ENCODE measurements at places on chromosomes 11 and 22. TPM values are rescaled to one million over a fixed set of nuclear protein-coding genes. Genes with fewer than 3 reads are reported as not detected.

Gene TALDO1
- 59.5 TPM for polyA plus RNA-seq

Gene SCGB1A1
- not detected for polyA plus RNA-seq

Gene ISX
- polyA plus RNA-seq = not detected

GRCh38 chr11:19646308-19646707 lies 66.3 kb upstream of the NAV2 start:
- DNase-seq = no peak

DNA sequence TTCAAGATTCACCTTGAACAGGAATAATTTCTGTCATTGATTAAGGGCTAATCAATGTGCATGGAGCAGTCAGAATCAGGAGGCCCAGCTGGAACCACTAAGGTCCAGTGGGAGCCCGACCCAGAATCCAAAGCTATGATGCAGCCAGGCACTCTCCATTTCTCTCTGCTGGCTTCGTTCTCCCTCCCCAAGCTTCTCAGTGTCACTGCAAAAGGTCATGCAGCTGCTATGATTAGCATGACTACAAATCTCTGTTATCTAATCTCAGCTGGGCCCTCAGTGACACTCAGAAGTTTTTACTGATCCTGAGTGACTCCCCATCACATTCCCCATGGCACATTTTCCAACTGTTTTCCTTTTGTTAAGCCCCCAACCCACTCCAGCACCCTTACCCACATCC lies 31.1 kb upstream of the PRSS23 start:
- DNase-seq = no peak

- DNase-seq = no peak
These were observed 15.1 kb upstream of the ADORA2A start for GRCh38 chr22:24412274-24412673.

All from forelimb muscle (tissue), 1 donor.